ENCODE measurements at places on chromosomes 4 and X.

GRCh38 chr4:112818594-112818965, 181.6 kb downstream of the LARP7 start:
- peak; percentile 13 for DNase-seq

DNA sequence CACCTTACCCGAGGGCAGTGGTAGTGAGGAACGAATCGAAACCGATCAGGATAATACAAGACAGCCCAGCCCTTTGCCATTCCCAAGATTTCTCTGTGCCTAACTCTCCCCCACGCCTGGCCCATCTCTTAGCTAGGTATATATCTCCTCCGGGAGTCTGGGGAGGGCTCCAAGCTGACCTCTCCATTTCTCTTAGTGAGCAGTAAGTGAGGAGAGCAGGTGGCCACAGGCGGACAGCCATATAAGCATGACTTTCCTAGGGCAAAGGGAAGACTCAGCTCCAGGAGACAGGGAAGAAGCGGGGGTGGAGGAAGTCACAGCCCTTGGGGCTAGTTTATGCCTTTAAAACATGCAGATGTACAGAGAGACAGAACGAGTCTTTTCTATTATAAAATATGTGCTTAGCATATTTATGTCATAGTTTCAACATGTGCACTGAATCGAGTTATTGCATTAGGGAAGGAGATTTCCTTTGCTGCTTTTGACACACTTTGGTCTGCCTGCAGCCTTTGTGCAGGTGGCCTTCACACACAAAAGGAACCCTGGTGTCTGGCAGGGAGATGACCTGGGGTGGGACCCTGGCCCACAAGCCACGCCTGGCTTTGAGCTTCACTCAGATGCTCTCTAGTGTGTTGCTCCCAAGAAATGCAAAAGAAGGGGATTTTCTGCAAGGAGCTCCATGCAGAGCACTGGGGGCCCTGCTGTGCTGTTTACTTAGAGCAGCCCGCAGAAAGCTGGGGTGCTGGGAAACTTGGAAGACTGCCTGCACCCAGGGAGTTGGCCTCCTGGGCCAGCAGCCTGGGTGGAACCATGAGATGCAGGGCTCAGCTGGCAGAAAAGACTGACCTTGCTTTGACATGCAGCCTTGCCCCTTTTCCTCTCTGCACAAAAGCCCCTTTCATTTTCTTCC, 613.3 kb downstream of the BCOR start:
- no peak for DNase-seq

- no peak for DNase-seq
Observed at GRCh38 chr4:102216666-102217065, 128.6 kb downstream of the SLC39A8 start.

DNA sequence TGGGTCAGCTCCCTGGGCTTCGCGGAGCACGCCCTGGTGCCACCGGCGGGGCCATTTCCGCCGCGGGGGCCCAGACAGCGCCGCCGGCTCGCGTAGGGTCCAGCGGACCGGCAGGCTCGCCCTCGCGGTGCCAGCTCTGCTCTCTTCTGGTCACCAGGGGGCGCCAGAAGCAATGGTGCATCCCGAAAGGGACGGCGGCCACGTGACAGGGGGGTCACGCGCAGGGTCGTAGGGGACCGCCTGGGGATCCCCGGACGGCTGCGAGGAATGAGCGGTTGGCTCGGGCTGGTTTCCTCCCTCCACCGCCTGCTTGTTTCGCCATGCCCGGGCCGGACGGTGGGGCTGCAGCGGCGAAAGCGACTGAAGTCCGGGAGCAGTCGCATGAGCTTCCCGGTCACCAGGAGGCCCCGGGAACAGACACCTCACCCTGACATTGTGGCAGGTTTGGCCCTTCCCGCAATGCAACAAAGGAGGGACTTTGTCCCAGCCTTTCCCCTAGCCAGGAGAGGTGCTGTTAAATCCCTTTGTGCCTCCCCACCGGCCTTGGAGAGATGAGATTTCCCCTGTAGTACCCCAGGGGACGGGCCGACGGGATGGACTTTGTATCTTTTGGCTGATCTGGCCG, 15.8 kb downstream of the ZCCHC12 start:
- peak; percentile 76 for DNase-seq

- no peak for DNase-seq
Observed at GRCh38 chr4:142467088-142467487, 379.0 kb downstream of the INPP4B start.

GRCh38 chr4:70356185-70356584, 4.4 kb upstream of the SMR3A start:
- DNase-seq, result no peak

GRCh38 chrX:115939070-115939469, 231.5 kb upstream of the AGTR2 start:
- DNase-seq, result no peak

GRCh38 chr4:128255906-128256305, 31.7 kb downstream of the PGRMC2 start:
- no peak for DNase-seq

GRCh38 chrX:53075011-53075410, 7.2 kb upstream of the TSPYL2 start:
- DNase-seq, result no peak

Data from activated CD4-positive, alpha-beta T cell treated with anti-CD3 and anti-CD28 coated beads, Interleukin-2, Interleukin-6, amounts not matched to agents 100 ng/mL and 50 ng/mL, durations not matched to agents 16 hours and 8 hours (primary cell).